OCI-M1 (cell line): ENCODE measurements at places on chromosomes 16 and 17.

DNA sequence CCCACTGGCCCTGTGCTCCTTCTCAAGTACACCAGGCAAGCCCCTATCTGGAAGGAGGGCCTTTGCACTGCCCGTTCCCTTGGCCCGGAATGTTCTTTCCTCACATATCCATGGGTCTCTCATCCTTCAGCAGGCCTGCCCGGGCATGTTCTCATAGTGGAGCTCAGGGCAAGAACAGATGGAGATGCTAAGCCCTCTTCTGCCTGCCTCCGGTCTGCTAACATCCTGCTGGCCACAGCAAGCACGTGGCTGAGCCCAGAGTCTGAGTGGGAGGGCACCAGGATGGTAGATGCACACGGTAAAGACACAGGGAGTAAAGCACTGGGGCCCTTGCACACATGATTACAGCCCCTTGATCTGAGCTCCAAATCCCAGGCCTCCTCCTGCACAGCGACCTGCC is 19.8 kb upstream of the ANKRD40CL start:
- no peak for DNase-seq

- DNase-seq = peak; percentile 58
Measured at GRCh38 chr16:81848306-81848853, 69.3 kb downstream of the PLCG2 start.

- DNase-seq = peak; percentile 13
Measured at GRCh38 chr16:68770671-68771070, 33.6 kb downstream of the CDH1 start.

DNA sequence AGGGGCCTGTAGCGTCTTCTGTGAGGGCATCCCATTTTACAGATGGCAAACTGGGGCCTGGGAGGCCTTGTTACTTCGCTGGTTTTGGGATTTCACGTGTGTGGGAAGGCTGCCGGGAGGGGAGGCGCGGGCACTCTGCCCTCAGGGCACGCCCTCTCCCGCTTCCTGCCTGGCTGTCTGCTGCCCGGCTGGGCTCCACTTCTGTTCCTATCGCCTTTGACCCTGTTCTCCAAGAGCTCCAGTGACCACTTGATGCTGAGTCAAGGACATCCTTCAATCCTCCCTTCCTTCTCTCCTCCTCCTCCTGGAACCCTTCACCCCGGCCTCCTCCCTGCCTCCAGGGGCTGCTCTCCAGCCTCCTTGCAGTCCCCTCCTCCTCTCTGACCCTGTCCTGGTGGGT is 16.0 kb downstream of the SPNS3 start:
- no peak for DNase-seq

- DNase-seq = no peak
Measured at GRCh38 chr16:89906140-89907025, 12.3 kb upstream of the MC1R start.

GRCh38 chr17:49573510-49574322 is 2.0 kb upstream of the NXPH3 start:
- no peak for DNase-seq

DNA sequence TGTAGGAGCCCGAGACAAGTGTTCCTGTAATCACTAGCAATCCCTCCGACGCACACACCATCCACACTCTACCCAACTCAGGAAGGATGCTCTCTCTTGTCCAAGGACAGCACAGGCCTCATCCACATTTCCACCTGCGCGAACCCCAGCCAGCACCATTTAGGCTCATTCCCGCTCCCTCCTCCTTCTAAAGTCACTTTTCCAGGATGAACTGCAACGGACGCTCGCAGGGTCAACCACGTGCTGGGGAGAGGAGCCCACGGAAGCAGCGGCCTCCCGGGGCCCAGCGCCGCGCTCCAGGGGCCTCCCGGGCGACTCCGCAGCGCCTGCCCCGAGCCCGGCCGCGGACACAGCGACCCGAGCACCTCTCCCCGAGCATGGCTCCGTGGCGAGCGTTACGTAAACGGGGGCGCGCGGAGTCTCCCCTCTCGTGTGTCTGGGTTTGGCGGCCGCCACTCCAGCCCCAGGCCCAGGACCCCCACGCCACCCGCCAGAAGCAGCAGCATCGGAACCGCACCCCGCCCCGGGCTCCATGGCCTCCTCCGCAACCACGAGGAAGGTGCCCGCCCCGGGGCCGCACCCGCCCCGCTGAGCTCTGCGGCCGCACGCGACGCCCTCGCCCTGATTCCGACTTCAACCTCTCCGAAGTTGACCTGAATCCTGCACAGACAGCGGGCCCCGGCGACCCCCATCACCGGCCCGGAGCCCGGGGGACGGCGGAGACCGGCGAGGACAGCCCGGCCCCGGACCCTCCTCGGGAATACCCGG is 668 bp downstream of the USP36 start:
- peak; percentile 49 for DNase-seq

DNA sequence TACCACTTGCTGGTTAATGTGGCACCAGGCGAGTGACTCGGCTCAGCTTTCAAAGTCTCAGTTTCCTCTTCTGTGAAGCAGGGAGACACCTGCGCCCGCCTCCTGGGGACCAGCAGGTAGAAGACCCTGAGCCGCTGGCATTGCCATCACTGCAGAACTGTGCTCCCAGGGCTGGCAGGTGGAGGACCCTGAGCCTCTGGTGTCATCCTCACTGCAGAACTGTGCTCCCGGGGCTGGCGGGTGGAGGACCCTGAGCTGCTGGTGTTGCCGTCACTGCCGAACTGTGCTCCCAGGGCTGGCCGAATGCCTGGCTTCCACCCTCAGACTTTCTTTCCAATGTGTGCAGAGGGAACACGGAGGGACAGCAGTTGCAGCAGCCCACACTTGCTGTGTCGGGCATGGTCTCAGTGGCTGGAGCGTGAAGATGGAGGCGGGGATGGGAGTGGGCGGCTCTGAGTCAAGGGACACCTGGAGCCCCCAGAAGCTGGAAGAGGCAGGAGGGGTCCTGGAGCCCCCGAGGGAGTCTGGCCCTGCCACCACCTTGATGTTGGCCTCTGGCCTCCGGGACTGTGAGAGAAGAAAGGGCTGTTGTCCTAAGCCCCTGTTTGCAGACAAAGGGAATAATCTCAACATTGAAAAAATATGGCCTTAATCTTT is 75.8 kb upstream of the METTL9 start:
- DNase-seq = no peak

DNA sequence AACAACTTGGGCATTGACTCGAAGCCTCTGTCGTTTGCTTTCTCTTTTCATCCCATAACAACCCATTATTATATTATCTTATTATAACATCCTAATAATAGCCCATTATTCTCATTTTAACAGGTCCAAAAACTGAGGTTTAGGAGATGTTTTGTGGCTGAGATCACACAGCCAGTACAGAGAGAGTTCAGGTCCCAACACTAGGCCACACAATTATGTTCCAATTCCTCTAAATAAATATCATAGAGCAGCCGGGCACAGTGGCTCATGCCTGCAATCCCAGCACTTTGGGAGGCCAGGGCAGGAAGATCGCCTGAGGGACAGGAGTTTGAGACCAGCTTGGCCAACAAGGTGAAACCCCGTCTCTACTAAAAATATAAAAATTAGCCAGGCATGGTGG is 40.3 kb upstream of the KIFC3 start:
- no peak for DNase-seq

- DNase-seq = no peak
Measured at GRCh38 chr16:12173121-12173520, 196.6 kb downstream of the SNX29 start.

DNA sequence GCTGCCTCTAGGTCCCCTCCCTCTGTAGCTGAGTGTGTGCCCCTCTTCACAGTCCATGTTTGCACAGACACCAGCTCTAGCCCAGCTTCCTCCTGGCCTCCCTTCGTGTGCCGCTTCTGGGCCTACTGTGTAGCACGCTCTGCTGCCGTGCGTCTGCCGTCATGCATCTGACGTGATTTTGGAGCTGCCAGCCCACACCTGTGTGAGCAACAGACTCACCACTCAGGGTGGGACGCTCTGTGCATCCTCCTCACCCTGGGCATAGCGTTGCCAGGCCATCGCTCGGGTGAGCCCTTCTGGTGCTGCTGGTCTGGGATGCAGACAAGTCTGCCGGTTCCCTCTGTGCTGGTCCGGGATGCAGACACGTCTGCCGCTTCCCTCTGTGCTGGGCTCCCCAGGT is 39.4 kb upstream of the ZNF750 start:
- DNase-seq = no peak

DNA sequence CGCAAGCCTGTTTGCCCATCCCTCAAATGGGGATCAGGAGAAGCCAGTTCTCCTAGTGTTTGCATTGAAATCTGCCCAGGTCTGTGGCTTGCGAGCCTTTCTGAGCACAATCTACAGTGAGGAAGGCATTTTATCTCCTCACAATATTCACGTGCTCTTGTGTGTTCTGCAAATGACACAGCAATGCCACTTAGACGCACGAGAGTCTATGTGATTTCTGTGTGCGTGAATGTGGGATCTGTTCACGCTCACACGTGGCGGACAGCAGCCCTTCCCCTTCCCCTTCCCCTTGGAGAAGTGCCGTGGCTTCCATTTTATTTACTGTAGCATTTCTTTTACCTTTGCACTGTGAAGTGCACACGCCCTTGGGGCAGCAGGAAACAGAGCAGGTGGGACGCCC is 17.7 kb upstream of the CBFA2T3 start:
- peak; percentile 21 for DNase-seq

- peak; percentile 40 for DNase-seq
Measured at GRCh38 chr17:10631048-10631700, 25.9 kb downstream of the MYH3 start.
